ENCODE measurements at places on chromosomes 5 and 9.

DNA sequence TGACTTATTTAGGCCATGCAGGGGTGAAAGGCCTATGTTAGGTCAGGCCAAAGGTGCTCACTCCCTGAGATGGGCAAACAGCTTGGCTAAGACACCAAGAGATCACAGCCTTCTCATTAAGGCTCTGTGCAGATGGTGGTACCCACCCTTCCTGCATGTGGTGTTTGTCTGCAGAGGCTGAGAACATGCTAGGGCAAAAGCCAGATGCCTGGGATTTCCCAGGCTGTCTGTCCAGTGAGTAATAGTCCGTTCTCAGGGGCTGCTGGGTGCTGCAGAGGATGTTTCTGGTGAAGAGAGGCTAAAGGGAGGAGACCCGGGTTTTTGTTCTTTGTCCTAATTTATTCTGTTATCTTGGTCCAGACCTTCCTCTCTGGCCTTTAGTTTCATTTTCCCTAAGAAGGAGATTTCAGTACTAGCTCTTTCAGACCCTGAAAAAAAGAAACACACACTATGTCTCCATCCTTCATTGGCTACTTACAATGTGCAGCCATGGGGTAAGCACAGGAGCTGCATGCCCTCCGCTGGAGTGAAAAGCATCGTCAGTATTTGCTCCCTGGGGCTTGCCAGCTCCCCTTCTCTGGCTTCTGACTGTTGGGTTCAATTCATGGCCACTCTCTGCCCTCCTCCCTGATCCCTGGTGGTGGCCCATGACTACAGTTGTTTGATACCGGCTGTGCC, 23.4 kb upstream of the GLRA1 start:
- DNase-seq, result no peak

DNA sequence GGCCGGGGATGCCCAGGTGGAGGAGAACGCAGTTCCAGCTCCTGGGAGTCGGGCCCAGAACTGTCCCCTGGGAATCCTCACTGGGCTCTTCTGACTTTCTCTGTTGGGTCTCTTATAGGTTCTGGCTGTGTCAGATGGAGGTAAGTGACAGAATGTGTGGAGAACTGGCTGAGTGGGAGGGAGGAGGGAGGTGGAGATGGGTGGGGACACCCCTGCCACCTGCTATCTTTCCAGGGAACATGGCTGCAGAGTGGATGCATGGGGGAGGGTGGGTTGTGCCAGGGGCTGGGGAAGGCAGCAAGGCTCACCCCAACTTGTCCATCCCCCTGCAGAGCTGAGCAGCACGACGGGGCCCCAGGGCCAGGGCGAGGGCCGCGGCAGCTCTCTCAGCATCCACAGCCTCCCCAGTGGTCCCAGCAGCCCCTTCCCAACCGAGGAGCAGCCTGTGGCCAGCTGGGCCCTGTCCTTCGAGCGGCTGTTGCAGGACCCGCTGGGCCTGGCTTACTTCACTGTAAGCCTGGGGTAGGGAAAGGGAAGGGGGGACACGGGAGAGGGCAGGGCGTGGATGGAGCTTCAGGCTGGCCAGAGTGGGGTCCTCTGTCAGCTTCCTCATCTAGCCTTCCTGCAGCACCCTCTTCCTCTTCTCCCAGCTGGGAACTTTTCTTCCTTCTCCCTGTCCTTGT, 8.3 kb downstream of the RGS14 start:
- no peak for DNase-seq

DNA sequence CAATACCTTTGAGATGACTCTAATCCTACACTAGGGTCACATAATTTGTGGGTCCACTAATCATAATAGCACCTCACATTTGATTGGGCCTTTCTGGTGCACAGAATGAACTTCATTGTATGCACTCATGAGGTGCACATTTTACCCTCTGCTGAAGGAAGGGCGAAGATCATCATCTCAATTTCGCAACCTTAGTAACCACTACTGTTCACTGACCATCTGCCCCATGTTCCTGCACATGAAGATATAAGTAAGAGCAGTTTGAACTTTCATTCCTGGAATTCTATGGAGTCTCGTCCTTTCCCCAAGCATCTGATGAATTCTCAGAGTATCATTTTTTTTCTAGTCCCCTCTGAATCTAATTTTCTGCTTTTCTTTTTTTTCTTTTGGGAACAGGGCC, 21.2 kb downstream of the GAS1 start:
- no peak for DNase-seq

DNA sequence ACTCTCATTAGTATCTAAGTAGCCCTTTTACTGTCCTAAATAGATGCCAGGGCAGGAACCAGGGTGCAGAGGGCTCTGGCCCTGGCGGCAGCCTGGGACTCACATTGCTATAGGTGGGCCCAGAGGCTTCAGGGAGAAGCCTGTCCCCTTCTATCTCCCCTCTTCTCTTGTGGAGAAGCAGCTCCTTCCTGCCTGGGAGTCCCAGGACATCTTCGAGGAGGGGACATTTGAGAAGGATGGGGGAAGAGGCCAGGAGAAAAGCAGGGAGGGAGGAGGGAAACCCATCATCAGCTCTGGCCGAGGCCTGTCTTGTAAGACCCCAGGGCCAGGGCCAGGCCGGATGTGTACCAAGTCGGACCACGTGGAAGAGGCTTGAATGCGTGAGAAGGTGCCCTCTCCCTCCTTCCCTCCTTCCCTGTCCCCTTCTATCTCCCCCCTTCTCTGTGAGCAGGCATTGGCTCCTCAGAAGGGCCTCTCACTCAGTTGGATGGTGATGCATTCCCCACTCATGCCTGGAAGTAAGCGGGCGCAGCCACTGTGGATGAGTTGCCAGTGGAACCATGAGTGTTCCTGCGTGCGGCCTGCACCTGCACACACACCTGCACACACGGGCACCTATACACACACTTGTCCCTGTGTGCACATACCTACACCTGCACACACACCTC, 20.7 kb upstream of the LPCAT1 start:
- no peak for DNase-seq

DNA sequence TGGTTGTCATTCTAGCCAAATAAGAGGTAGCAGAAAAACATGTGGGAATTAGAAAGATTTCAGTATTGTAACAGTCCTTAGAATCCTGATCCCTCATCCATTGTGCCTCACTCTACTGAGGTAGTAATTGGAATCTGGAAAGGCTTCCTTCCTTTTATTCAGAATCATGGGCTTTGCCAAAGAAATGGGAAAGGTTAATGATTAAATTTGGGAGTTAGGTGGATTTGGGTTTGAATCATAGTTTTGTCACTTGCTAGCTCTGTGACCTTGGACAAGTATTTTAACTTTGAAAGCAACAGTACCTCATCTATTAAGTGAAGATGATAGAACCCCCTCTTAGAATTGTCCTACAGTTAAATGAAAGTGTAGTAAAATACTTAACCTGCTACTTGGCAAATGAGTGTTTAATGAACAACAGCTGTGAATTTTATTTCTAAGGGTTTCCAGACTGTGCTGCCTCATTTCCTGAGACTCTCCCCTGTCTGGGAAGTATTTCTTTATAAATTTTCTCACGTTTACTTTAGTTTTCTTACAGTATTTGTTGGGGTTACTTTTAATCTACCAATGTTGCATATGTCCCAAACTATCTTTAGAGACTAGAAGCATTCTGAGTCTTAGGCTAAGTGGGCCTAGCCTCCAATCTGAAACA, 11.7 kb downstream of the SPDL1 start:
- no peak for DNase-seq

DNA sequence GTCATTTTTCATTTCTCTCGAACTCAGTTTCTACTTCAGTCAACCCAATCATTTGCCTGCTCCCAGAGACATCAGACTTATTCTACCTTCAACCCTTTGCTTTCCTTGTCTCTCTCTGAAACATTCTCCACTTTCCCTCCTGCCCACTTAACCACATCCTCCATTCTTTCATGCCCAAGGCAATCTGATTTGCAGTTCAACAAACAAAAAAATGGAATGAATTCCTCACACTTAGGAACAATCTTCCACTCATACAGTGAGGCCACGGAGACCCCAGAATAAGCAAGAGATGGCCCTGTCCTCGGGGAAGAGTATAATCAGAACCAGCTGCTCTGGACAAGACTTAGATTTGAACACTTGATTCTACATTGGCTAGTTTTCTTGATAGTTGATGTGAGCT, 180.5 kb downstream of the RFK start:
- DNase-seq, result no peak

- peak; percentile 24 for DNase-seq
Measured at GRCh38 chr5:90932052-90932699, 373.6 kb downstream of the ADGRV1 start.

DNA sequence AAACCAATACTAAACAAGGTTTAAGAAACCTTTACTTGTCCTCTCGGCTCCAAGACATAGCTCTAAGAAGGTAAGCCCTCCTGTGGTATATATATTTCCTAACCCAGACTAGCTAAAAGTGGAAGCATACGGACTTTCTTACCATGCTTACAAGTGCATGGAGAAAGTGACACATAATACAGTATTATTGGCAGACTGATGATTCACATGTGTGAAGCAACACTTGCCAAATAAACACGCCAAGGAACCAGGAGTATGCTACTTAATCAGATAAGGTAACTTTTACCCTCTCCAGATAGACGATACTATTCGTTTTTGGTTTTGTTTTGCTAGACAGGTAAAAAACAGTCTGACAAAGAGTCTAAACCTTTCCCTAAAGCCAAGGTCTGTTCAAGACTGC, 264.1 kb downstream of the MLLT3 start:
- no peak for DNase-seq

DNA sequence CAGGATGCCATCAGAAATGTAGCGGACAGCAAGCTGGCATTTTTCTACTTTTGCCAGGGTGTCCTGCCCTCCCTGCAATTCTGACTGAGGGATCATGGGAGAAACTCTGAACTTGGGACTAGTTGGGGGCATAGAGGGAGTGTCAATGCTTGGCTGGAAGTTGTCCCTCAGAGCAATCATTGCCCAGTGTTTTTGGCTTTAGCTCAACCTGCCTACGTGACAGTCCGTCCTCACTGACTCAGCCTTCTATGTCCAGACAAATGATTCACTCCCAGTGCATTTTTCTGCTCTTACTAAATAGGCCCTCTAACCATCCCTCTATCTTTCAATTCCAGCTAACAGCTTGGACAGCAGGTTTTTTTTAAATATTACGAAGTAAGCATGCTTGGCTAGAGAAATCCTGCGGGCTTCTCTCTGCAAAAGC, 627.4 kb downstream of the TLR4 start:
- no peak for DNase-seq

GRCh38 chr5:43780586-43780985, 177.6 kb downstream of the NNT start:
- no peak for DNase-seq

- peak; percentile 37 for DNase-seq
Measured at GRCh38 chr9:33813712-33814641, 3.0 kb upstream of the UBE2R2 start.

All from CD4-positive, alpha-beta T cell treated with Interleukin-6 at 100 ng/mL for 8 hours (primary cell).